ENCODE measurements at places on chromosomes 13 and 19.

GRCh38 chr13:113792886-113793717 is 34.1 kb downstream of the TMEM255B start:
- DNase-seq: no peak

GRCh38 chr19:48925240-48925843 is 8.2 kb upstream of the DHDH start:
- DNase-seq: no peak

GRCh38 chr19:45677351-45678230 is 9.6 kb downstream of the GIPR start:
- DNase-seq: peak; percentile 81

DNA sequence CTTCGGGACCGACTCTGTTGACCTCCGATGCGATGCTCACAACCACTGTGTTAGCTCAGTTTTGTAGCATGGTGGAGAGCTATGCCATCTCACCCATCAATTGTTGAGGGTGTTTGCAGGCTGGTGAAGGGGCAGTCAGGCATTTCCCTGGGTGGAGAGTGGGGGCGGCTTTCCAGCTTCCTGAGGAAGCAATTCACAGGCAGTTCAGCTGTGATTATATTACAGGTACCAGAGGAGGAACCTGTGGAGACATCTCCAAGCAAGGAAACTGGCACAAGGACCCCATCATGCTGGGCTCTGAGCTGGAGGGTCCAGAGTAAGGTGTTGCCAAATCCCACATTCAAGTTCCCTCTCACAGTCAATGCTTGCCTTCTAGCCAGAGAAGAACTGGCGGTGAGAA is 166.0 kb upstream of the ZNF536 start:
- DNase-seq: no peak

- no peak for DNase-seq
Observed at GRCh38 chr19:10535613-10536012, 8.1 kb upstream of the ATG4D start.

DNA sequence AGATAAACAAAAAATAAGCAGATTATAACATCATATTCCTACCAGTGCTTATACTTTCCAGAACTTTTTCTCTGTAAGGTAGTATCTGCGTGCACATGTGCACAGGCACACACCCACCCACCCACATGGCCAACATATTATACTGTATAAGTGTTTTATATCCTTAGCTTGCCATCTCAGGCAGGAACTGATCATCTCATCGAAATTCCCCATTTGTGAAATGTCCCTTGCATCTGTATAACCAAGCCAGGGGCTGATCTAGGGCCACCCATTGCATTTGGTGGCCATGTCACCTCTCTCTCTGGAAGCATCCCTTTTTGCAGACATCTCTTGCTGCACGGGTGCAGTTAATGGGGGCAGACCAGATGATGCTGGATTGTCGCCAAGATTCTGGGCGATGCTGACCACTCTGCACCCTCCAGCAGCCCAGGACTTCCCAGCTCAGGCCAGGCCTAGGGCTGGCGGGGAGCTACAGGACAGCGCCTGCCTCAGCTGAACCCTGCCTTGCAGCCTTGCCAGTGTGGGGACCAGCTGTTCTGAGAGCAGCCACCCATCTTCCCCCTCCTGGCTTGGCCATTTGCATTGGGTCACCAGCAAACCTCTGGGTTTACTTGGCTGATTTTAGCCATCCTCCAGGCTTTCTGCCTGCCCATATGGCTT is 95.9 kb downstream of the SLC7A1 start:
- DNase-seq: no peak

- DNase-seq: no peak
Observed at GRCh38 chr19:29089315-29089870, 123.6 kb downstream of the UQCRFS1 start.
